Activated CD8-positive, alpha-beta memory T cell treated with anti-CD3 and anti-CD28 coated beads, Interleukin-2, amount 10 ng/mL, durations not matched to agents 7 days and 5 days (primary cell): ENCODE measurements at places on chromosomes 2 and 18.
A peak's percentile ranks its signal among the peaks of the same experiment; 100 is the strongest.

GRCh38 chr2:229610872-229611271 is 103.5 kb downstream of the DNER start:
- DNase-seq: no peak

DNA sequence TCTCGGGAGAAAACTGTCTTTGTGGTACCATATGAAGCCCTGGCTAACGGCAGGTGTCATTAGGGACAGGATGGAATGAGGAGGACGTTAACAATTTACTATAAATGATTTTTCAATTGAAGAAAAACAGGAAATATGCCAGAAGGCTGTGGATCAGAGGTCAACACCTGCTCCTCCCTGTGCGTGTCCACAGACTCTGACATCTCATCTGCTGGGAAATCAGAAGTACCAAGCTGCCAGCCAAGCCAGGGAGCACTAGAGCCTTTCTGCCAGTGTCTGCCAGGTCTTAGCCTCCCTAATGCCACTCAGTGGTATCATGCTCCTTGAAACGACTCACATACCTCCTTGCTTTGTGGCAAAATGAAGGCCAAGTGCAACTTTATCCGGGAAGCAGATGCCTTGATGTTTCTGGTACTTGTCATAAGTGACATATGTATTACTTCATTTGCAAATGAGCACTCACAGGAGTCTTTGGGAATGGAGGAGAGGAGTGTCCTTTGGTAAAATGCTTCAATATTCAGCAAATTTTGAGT is 541.1 kb downstream of the SATB2 start:
- DNase-seq: no peak

GRCh38 chr2:146633159-146633558 is 1211.7 kb upstream of the ACVR2A start:
- no peak for DNase-seq

DNA sequence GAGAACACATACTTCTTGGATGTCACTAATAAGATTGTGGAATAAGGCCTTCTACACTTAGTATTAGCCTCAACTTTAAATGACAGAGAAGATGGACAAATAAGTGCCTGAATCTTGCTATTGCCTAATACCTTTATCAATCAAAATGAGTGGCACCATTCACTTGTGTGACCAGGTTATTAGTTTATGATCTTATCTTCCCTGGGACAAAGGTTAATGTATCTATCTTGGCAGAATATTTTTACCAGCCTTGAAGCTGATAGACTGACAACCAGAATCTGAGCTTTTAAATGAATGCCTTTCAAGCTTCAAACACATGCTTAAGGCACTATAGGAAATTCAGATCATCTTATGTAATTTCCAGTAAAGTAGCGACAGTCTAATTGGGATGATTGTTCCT is 202.9 kb downstream of the CCDC85A start:
- DNase-seq: no peak

GRCh38 chr18:2654169-2654927 is 1.2 kb upstream of the SMCHD1 start:
- no peak for DNase-seq

DNA sequence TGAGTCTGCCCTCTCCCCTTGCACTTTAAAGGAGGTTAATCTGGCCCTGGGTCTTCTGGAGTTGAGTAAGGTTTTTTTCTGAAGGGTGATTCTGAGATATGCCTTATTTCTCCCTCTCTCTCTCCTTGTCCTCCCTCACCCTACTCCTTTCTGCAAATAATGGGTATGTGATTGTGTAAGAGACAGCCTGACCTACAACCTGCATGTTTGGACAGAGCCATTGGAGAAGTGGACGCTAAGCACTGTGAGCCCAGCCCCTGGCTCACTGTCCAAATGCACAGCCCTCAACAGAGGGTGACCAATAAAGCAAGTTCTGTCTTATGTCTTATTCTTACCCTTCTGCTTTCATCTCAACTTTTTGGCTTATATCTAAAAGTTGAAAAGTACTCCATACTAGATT is 71.5 kb downstream of the SPP2 start:
- no peak for DNase-seq

DNA sequence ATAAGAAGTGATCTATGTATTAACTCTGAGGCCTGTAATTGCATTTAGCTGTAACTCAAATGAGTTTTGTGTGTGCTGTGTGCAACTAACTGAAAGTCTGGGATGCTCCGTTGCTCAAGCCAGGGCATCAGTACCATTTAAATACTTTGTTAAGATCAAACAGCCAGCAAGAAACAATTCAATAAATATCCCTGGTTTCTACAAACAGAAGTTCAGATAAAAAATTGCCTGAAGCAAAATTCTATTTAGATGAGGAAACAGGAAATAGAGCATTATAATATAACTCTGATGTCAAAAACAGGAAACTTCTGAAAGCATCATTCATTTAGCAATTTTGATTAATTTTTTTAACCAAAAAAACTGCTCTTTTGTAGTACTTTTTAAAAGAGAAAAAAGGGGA is 18.9 kb upstream of the SLC38A11 start:
- no peak for DNase-seq

GRCh38 chr2:99771681-99772333 is 282.0 kb upstream of the REV1 start:
- DNase-seq: no peak

- DNase-seq: no peak
These were observed 135.9 kb downstream of the TPGS2 start for GRCh38 chr18:36692921-36693332.

DNA sequence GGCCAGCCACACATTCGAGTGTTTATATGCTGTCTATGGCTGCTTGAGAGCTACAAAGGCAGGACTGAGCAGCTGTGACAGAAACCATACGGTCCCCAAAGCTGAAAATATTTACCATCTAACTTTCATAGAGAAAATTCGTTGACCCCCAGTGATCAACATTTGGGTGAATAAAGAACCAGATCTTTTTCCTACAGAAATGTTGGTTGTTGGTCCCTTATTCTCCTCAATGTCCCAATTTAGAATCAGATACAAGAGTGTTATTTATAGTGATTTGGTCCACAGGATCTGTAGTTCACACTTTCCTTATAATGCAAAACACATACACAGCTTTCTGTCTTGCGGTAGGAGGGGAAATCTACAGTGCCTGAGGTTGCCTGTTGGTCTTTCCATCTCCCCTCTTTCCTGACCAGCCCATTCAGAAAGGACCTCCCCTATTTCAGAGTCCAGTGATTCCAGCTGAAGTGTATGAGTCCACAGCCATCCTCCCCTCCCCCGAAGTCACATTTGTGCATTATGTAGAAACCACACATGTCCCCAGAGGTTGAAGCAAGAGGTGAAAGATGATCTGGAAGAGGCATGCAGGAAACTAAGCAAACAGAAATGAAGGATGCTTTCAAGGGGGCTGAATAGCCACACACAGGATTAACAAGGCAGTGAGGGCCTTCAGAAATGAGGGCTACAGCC is 61.9 kb downstream of the SPRED2 start:
- DNase-seq: no peak

GRCh38 chr2:223306371-223306770 is 254.4 kb downstream of the KCNE4 start:
- no peak for DNase-seq

DNA sequence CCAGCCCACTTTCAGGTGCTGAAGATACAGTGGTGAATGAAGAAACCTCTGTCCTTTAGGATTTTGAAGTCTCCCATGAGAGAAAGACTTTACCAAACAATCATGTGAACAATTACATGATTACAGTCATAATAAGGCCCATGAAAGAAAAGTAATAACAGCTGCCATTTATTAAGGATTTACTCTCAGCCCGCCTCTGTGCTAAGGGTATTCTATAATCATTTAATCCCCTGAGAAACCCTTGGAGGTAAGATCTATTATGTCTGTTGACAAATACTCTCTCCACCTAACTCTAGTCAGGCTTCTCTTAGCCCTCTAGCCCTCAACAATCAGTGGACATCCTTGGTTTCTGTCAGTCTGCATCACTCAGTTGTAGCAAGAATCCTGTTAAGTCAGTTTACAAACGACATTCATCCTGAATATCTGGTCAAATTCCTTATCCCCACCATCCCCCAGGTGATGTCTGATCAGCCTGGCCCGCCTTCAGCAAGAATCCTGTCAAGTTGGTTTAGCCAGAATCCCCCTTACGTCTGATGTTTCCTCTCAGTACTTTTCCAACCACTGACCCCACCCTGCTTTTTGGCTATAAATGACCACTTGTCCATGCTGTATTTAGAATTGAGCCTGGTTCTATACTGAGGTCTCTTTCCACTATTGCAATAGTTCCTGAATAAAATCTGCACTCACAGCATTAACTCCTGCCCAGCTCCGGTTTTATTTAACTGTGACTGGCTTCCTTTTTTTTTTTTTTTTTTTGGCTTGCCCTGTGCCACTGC is 12.2 kb upstream of the SOCS6 start:
- no peak for DNase-seq

- DNase-seq: no peak
These were observed 7.6 kb downstream of the NMUR1 start for GRCh38 chr2:231522418-231523180.

DNA sequence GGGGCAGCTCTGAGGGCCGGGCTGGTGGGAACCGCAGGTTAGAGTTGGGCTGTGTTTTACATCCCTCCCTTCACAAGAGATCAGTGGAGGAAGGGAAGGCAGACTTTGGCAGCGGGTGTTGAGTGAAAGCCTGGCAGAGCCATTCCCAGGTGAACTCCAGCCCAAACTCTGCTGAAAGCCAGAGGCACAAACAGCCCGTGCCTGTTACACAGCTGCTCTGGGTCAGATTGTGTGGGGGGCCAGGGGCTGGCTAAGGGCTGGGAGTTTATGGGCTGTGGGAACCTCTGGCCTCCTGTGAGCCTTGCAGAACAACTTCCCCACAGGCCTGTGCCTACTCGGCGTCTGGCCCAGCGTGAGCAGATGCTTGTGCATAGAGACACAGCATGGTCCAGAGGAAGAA is 286.8 kb downstream of the CLIP4 start:
- DNase-seq: no peak

GRCh38 chr2:70283500-70284191 is 9.9 kb downstream of the SNRPG start:
- no peak for DNase-seq

DNA sequence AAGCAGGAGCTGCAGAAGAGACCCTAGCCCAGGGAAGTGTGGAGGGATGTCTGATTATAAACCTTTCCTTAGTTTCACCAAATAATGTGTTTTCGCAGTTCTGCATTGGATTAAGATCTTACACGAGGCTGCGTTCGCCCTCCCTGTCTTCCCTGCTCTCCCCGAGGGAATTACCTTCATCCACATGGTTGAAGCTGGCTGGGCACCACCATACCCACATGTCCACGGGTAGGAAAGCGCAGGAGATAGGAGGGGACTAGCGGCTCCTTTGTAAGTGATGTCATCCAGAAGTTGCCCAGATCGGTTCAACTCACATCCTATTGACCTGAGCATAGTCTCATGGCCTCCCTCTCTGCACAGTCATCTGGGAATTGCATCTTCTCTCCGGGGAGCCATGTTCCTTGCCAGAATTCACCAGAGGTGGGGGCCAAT is 1.1 kb downstream of the TTL start:
- DNase-seq: peak; percentile 46

GRCh38 chr2:117335967-117336366 is 478.5 kb upstream of the DDX18 start:
- no peak for DNase-seq

DNA sequence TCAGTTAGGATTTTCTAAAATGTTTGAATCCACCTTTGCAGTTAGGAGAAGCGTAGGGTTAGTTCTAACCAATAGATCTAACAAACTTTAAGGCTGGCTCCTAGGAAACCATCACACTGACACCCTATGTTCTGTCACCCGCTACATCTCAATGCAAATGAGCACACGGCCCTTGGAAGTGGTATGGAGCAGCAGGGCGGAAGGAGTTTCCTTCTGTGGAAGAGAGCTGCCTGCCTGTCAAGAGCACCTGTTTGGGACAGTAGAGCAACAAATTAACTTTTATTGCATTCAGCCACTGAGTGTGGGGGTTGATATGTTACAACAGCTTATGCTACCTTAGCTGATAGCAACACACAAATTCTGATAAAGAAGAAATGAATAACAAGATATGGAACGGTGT is 306.9 kb upstream of the RAB6C start:
- no peak for DNase-seq

- DNase-seq: no peak
These were observed 29.4 kb downstream of the PDCL3 start for GRCh38 chr2:100592226-100592625.

GRCh38 chr2:26139269-26140183 is 33.4 kb upstream of the GAREM2 start:
- DNase-seq: no peak

DNA sequence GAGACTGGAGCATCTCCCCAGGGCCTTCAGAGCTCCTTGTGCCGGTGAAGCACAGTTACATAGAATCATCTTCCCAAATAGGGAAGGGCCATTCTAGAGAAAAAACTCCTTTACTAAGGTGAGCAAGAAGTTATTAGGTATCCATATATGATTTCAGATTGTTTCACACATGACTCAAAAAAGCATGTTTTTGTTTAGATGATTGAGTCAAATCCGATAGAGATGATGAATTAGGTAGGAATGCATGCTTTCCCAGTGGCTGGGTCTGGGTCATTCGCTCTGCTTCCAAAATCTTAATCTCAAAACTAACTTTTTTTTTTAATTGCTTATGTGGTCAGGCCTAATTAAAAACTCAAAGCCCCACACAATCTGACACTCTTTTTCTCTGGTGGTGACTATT is 3.8 kb downstream of the NT5C1B start:
- no peak for DNase-seq

- DNase-seq: no peak
These were observed 23.2 kb downstream of the ACOXL start for GRCh38 chr2:110755491-110756078.

DNA sequence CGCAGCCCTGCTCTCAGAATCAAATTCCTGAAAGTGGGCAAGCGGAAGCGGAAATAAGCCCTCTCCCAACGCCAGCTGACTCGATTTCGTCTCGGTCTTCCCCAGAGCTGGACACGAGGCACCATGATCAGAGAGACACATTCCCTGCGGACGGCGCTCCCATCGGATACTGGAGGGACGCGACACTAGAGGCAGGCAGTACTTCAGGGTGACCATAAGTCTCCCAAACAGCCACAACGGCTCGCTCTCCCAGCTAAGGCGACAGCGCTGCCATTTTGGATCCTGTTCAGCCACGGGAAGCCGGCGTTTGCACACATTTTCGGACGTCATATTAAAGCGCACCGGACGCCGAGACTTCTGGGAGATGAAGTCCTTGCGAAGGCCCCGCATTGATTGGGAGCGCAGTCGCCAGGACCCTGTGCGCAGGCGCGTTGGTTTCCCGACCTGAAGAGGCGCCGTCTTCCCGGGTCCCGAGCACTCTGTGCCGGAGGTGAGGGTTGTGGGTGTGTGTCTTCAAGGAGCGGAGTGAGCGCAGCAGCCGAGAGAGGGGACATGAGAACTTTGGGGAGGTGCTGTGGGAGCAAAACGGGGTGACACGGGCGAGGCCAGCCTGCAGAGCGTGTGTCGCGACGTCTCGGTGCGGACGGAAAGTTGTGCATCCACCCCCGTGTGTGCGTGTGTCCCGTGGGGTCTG is at the start of gene ZNF2:
ZNF2 (plus strand) TSS at position 439 of the 694 bp plus-strand sequence. CDS start 10,418 bp downstream, outside the sequence.
- peak; percentile 98 for DNase-seq

GRCh38 chr2:99035920-99036319 is 99.9 kb upstream of the CRACDL start:
- DNase-seq: no peak

GRCh38 chr2:121435790-121436189 is 94.9 kb upstream of the RNU4ATAC start:
- DNase-seq: no peak
